ENCODE measurements at places on chromosomes 5 and 9.

DNA sequence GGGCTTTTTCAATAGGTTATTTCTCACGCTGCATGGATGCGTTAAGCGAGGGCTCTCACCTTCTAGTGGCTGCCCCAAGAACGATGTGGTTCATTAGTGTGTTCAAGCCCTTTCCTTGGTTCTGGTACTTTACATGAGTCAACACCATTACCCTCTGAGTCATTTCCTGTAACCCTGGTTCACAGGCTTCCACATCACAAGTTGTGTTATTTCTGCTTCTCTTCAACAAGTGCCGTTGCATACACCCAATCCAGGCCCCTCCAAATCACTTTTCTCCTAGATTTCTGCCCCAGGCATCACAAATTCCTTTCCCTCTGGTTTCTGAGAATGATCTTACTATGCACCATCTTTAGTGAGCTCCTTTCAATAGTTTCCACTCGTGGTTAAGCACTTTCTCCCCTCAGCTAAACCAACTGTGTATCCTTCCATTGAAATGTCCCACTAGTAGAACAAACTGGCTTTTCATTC, 69.5 kb upstream of the RAD23B start:
- peak; percentile 98 for DNase-seq

GRCh38 chr5:138752341-138752950, 779 bp upstream of the CTNNA1 start:
- peak; percentile 53 for DNase-seq

DNA sequence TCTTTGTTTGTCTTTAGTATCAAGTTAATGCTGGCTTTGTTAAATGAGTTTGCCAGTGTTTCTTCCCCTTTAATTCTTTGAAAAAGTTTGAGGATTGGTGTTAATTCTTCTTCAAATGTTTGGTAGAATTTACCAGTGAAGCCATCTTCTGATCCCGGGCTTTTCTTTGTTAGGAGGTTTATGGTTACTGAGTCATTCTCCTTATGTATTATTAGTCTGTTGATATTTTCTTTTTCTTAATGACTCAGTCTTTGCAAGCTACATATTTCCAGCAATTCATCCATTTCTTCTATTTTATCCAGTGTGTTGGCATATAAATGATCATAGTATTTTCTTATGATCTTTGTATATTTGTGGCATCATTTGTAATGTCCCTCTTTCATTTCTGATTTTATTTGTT, 74.5 kb upstream of the SPINK5 start:
- DNase-seq = no peak

DNA sequence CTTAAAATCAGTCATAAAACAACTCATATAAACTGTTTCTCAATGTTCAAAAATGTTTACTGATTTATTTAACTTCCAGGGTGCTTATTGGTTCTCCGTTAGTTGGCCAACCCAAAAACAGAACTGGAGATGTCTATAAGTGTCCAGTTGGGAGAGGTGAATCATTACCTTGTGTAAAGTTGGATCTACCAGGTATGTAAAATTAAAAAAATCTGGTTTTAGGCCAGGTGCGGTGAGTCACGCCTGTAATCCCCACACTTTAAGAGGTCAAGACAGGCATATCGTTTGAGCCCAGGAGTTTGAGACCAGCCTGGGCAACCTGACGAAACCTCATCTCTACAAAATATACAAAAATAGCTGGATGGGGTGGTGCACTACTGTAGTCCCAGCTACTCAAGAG, 73.7 kb downstream of the ITGA1 start:
- DNase-seq = no peak

DNA sequence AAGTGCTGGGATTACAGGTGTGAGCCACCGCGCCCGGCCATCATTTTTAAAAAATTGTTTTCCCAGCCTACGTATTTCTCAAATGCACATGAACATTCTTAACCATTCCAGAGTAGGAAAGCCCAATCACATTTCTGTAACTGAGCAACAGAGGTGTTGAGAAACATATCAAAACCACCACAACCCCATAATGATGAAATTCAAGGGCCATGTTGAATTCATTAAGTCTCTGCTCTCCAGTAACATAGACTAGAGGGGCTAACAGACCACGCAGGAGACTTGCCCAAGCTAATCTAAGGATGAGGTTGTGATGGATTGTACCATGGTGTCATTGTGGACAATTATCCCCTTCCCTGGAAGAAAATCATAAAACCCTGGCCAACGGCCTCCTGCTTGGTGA, 52.9 kb downstream of the MYO10 start:
- DNase-seq = no peak

GRCh38 chr5:104431981-104432380, 869.4 kb upstream of the NUDT12 start:
- no peak for DNase-seq

- DNase-seq = no peak
Measured at GRCh38 chr9:18972675-18973074, 60.3 kb downstream of the SAXO1 start.

DNA sequence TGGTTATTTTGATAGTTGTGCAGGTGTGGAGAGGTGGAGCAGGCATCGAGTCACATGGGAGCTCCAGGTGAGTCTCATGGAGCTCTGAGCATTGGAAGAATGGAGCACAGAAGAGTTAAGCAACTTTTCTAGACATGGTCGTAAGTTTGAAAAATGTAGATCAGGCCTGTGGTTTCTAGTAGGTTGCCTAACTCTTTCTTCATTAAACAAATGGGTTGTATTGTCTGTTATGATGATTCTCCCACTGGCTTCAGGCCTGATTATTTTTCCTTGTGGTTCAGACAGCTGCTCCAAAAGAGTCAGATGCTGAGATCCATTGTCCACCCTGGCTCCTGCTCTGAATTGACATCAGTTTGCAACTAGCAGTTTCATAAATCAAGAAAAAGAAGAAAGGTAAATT, 80.3 kb upstream of the RPS23 start:
- DNase-seq = peak; percentile 68

DNA sequence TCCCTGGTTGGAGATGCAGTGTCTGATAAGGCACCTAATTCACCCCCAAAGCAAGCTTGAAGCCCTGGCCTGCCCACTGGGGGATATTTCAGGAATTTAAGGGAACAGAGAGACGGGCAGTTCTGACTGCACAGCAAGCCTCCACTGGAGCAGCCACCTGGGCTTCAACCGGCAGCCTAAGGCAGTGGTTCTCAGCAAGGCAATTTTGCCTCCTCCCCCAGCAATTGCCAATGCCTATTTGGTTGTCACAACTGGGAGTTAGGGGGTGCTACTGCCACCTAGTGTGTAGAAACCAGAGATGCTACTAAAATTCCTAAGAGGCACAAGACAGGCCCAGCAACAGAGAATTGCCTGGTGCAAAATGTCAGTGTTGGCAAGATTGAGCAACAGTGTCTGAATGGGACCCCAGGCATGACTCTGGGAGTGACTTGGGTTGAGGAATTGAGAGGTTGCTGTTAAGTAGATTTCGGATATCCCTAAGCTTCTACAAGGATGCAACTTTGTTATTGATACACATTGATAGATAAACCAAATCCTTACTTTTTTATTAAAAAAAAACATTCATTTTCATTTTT, 58.7 kb upstream of the CTSL start:
- peak; percentile 22 for DNase-seq

DNA sequence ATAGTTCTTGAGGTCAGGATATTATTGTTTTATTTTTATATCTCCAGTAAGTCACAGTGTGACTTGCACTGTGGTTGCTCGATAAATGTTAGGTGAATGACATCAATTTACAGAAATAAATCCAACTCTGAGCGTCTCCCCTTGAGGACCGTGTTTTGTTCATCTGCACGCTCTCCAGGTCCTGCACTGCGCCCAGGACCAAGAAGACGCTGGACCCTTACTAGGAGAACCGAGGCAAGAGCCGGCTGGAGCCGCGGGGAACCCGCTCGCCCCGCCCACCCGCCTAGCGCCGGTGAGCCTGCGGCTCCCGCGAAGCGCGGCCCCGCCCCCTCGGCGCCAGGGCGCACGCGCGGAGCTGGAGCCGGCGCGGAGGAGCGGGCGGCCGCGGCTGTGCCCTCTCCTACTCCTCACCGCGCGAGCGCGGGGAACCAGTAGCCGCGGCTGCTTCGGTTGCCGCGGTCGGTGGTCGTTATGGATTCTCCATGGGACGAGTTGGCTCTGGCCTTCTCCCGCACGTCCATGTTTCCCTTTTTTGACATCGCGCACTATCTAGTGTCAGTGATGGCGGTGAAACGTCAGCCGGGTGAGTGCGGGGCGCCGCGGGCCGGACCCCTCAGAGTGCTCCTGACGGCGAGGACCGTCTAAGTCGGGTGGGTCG, at the start of gene TMEM38B:
Gene TMEM38B, plus strand, starts transcription at position 352 of the 658 bp plus-strand sequence. Its CDS starts 120 bp downstream, at position 472.
- peak; percentile 80 for DNase-seq

GRCh38 chr5:91052977-91053740, 330.0 kb downstream of the ARRDC3 start:
- no peak for DNase-seq

GRCh38 chr9:105475302-105475701, 27.5 kb downstream of the FSD1L start:
- peak; percentile 52 for DNase-seq

GRCh38 chr5:113663879-113664541, 150.5 kb downstream of the YTHDC2 start:
- peak; percentile 45 for DNase-seq

DNA sequence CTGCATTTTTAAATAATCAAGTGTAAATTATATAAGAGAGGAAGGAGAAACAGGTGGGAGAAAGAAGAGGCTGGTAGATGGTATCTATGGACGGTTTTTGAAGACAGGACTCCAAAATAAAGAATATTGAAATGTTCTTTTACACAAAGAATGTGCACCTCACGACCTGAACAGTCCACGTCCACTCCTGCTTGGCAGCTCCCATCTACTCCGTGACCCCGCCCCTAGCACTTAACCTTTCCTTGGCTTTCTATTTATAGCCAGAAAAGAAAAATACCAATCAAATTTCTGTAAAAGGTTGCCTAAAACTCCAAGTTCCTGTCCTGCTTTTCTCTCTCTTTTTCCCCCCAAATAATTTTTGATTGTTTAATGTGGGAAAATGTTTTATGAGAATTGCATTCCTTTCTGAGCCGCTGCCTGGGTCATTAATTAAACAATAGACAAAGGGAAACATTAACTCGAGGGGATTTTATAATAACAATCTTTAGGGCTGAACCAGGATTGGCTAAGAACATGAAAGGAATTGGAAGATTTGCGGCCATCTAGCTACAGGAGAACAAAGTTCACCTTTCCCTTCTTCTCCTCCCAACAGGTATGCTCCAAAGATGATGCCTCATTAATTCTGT, 173.6 kb upstream of the MAP3K1 start:
- DNase-seq = no peak

DNA sequence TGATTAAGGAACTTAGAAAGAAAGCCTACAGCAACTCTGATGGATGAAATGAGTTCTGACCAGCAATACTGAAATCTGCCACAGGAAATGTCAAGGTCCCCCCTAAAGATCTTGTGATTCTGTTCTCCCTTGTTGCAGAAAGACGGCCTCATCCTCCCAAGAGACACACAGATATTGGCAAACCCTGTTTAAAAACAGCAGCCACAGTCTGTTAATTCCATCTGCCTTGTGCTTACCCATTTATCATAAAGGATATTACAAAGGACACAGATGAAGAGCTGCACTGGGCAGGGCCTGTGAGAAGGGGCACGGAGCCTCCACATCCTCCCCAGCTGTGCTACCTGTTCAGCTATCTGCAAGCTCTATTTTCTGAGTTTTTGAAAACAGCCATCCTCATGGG, 15.2 kb downstream of the RAPGEF1 start:
- no peak for DNase-seq

GRCh38 chr5:79800979-79801827, 111.6 kb downstream of the CMYA5 start:
- peak; percentile 19 for DNase-seq

GRCh38 chr9:131610231-131610761, 65.0 kb downstream of the PRRT1B start:
- DNase-seq = peak; percentile 52

- no peak for DNase-seq
Measured at GRCh38 chr5:72189146-72189545, 81.9 kb downstream of the MAP1B start.

GRCh38 chr9:124125651-124125977, 114.0 kb downstream of the LHX2 start:
- no peak for DNase-seq

GRCh38 chr9:33248606-33249005, 8.6 kb downstream of the SPINK4 start:
- DNase-seq = no peak

GRCh38 chr9:70832492-70832891, 288.9 kb downstream of the TRPM3 start:
- peak; percentile 44 for DNase-seq

DNA sequence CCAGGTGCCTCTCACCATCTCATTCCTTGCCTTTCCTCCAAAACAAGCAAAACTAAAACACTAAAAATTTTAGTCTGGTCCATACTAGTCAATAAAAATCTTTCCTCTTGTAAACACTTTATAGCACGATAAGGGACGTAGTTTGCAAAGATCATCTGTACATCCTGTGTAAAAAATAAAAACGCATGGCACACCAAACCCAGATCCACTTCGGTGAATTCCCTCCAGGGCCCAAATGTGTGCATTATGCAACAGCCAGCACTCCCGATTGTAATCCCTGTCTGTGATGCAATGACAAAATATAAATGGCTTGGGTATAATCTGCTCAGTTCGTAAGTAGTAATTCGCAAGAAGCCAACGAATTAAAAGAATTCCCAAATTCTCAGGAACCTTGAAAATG, 1.4 kb downstream of the FAM169A start:
- no peak for DNase-seq

GRCh38 chr9:75054368-75055001, 26.4 kb upstream of the CARNMT1 start:
- DNase-seq = peak; percentile 53

DNA sequence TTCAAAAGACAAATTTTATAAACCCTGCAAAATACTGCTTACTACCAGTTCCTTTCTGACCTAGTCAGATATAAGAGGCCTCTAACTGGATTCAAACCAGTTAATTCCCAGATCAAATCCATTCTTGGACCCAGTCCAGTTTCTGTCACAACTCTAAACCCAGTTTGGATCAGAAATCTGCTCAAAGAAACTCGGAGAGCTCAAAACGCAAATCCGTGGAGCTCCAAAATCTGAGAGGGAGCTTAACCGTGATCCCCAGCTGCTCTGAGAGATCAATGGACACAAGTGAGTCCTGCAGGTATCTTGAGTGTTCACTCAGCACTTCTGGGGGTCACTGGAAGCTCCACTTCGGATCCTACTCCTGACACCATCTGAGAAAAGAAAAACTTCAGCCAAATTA, 348.1 kb upstream of the PTGER4 start:
- no peak for DNase-seq

All from EH (cell line).